ENCODE measurements at places on chromosomes 12 and 14.

GRCh38 chr14:92755495-92755894 lies 7.1 kb upstream of the LGMN start:
- DNase-seq = no peak

DNA sequence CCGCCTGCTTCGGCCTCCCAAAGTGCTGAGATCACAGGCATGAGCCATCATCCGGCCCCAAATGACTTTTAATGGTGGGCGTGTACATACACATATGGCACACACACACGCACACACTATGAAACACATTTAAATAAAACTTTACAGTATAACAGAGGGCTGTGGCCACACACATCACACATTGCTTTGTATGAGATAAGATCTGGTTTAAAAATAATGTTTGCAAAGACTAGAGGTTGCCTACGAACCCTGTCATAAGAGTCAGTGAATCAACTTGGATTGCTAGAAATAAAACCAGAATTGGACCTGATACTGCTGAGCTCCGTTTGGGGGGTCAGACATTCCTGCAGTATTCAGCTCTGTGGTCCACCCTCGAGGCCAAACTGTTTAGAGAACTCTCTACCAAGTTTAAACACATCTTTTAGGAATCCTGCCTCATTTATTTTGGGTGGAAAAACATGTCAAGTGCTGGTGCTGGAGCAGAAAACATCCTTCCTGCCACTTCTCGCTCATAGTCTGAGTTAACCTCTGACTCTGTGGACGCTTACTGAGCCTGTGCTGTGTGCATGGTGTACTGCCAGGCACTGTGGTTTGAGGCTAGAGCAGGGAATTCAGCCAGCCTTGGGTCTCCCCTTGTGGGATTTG lies 47.8 kb upstream of the EML1 start:
- no peak for DNase-seq

DNA sequence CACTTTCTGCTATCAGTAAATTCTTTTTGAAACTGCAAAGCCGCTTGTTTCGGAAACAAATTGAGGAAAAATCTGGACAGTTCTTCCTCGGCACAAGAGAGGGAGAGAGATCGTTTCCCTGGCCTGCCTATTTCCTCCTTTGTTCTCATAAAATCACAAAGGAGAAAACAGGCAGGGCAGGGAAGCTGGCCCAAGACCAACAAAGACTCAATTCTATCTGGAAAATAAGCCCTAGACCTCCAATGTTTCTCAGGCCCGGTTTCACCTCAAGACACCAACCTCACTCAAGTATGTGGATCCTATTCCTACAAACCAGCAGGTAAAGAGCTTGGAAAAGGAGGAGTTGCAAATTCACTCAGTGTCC lies 19.5 kb downstream of the DICER1 start:
- DNase-seq = no peak

- DNase-seq = no peak
Observed at GRCh38 chr12:23729359-23729758, 220.1 kb downstream of the SOX5 start.

- no peak for DNase-seq
Observed at GRCh38 chr12:58925111-58925611, 4.9 kb upstream of the LRIG3 start.

GRCh38 chr12:94841177-94841576 lies 162.3 kb downstream of the NDUFA12 start:
- DNase-seq = no peak

DNA sequence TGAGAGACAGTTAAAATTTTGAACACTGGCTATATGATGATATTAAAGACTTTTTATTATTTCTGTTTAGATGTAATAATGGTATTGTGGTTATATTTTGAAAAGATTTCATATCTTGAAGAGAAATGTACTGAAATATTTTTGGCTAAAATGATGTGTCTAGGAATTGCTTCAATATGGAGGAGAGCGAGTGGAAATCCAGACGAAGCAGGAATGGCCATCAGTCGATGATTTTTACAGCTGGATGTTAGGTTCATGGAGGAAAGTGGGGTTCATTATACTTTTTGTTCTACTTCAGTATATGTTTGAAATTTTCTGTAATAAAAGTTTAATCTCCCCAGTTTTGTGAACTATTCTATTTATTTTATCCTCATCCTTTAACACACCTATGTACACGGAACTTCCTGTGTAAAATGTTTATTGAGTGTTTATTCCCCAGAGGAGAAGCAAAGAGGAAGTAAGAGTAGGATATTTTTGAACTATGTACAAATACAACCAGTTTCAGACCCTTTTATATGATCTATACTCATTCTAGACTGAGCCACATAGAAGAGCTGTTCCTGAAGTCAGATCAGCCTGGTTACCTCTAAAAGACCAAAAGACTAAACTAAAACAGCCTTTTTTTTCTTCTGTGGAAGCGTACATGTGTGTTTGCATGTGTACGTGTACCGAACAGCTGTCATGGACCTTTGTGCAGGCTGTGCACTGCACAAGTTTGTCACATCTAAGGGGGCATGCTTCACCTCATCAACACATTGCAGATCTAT lies 211.0 kb upstream of the NUDT4 start:
- DNase-seq = no peak

DNA sequence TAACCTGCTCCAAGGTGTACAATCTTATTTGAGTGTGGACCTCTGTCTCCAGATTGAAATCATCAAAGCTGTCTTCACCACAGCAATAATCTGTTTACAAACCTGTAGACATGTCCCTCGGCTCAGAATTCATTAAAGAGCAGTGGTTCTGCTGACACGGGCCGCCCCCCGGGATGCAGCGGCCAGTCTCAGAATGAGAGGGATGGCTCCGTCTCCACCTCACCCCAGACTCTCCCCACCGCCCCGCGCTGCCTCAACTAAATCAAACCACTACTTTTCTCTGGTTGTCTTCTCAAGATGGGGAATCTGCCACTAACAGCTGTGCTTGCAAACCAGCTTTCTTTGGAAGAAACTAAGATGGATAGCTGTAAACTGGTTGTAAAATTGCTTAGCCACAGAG lies 56.2 kb downstream of the SLC15A4 start:
- DNase-seq = no peak

- no peak for DNase-seq
Observed at GRCh38 chr12:92921877-92922276, 7.2 kb downstream of the EEA1 start.

GRCh38 chr12:77625441-77625840 lies 205.3 kb upstream of the NAV3 start:
- DNase-seq = no peak

DNA sequence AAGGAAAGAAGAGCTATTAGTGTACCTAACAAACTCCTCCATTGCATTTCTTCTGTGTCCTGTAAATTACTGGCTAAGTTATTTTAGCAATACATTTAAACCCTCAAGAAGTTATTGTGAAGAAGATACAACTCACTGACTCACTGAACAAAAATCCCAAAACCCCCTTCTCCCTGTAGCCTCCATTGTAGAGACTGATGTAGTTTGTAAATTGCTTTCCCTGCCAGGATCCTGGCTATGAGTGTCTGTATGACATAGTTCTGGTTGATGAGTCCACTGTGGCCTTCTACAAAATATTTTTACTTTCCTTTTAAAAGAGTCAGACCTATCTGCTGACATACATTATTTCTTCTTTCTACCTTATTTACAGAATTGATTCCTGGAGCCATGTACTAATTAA lies 155.6 kb downstream of the SLC6A15 start:
- no peak for DNase-seq

- no peak for DNase-seq
Observed at GRCh38 chr12:123150744-123151456, at the start of gene PITPNM2. PITPNM2 (minus strand) TSS chr12:123151090; CDS start chr12:123034590, 116,500 bp downstream.
